ENCODE measurements at places on chromosomes 2 and 18.

- no peak for DNase-seq
Observed at GRCh38 chr2:126653761-126654160, 2.2 kb upstream of the GYPC start.

- no peak for DNase-seq
Observed at GRCh38 chr2:86254576-86255538, 55.6 kb downstream of the MRPL35 start.

DNA sequence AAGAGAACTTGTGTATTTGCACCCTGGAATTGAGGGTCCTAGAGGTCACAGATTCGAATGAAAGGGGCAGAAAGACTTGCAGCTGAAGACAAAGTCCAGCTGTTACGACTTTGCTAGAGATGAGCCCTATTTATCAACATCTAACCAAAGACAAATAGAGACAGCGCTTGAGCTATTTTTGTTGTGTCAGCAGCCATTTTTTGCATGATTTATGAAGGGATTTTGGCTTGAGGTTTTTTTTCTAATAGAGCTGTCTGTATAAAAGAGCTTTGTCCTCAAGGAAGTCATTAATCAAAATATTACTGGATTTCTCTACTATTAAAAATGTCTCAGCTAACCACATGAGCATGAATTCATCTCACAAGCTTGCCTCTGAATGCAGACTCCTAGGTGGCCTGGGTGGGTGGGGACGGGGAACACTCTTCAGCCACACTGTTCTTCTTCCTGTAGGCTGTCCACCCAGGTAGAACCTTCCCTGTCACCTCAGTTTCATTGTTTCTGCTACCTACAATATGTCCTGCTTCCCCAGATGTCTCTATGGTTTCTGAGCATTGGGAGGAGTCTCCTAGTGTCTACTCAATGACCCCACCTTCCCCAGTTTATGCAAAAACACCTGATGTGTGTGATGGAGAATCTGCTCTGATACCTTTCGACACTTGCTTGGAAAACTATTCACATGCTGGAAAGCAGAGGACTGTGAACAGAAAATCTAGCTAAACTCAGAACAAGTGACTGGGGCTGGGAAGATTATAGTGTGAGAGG lies 7.2 kb upstream of the CD226 start:
- DNase-seq, result no peak

DNA sequence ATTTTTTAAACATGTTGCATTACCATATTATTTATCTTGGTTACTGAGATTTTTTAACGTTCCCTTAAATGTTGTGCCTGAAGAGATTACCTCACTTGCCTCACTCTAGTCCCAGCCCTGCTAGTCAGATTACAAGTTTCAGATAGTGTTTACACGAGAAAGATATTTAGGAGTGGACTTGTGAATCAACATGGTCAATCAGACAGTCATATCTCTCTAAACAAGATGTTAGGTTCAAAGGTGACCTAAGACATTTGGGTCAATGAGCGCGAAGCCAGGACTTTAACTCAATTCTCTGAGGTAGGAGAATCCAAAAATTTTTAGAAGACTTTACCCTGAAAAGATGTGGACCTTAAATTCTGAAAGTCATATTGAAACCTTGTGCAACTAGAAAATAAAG lies 14.8 kb upstream of the CALCRL start:
- no peak for DNase-seq

- no peak for DNase-seq
Observed at GRCh38 chr2:68997401-68997800, 15.6 kb upstream of the ANTXR1 start.

DNA sequence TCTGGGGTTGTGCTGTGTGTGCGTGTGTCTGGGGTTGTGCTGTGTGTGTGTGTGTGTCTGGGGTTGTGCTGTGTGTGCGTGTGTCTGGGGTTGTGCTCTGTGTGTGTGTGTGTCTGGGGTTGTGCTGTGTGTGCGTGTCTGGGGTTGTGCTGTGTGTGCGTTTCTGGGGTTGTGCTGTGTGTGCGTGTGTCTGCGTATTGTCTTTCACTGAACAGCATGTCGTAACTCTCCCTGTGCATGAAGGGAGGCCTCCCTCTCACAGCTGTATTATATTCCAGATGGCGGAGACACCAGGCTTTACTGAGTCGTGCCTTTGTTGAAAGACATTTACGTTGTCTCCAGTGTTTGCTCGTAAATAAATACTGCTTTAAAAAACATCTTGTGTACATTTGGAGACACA lies 5.9 kb downstream of the ACKR3 start:
- DNase-seq, result no peak

- DNase-seq, result peak; percentile 86
Observed at GRCh38 chr2:172427256-172427989, at the start of gene ITGA6. Gene ITGA6 (plus strand): TSS chr2:172427586.

GRCh38 chr2:84959095-84959565 lies 11.8 kb upstream of the KCMF1 start:
- DNase-seq, result peak; percentile 42

GRCh38 chr2:149745396-149746230 lies 158.0 kb upstream of the MMADHC start:
- DNase-seq, result no peak

DNA sequence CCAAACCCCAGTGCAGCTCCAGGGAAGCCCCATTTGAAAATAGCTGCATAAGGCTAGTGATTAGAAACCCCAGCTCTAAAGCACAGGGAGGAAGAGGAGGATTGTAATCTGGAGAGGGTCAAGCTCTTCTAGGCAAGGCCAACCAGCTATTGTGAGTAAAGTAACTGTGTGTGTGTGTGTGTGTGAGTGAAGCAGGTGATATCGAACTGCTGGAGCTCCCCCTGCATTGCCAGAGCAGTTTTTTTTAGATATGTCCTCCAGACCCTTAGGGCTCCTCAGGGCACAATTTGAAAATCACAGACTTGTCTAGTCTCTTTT lies 177.4 kb upstream of the NABP1 start:
- DNase-seq, result no peak

- no peak for DNase-seq
Observed at GRCh38 chr2:136067459-136067858, 50.5 kb downstream of the CXCR4 start.

DNA sequence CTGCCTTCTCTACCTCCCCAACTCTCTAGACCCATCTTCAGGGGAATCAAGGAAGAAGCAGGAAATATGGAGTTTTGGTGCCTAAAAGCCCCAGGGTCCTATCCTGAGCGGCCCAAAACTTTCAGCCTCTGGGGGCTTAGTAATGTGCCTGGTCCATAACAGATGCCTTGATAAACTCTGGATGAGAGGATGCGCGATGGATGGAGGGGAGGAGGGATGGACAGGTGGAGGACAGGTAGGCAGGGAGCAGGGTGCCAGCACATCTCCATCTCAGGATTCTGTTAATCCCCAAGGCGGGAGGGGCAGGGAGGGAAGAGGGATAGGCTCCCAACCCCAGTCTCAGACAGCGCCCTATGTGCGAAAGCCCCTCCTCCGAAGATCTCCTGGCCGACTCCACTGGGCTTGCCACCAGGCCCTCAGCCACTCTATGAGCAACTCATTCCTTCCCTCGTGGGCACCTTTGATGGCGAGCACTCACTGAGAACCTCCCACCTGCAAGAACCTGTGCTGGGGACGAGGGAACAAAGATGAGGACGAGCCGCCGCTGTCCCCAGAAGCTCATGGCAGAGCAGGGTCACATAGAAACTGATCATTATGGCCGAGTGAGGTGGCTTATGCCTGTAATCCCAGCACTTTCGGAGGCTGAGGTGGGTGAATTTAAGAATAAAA lies 23.1 kb downstream of the HS1BP3 start:
- no peak for DNase-seq

GRCh38 chr2:112272669-112273068 lies 2.7 kb upstream of the ZC3H6 start:
- DNase-seq, result no peak

- DNase-seq, result no peak
Observed at GRCh38 chr2:118987886-118988285, 45.9 kb downstream of the MARCO start.

- DNase-seq, result no peak
Observed at GRCh38 chr2:42957109-42957860, 164.9 kb upstream of the HAAO start.

DNA sequence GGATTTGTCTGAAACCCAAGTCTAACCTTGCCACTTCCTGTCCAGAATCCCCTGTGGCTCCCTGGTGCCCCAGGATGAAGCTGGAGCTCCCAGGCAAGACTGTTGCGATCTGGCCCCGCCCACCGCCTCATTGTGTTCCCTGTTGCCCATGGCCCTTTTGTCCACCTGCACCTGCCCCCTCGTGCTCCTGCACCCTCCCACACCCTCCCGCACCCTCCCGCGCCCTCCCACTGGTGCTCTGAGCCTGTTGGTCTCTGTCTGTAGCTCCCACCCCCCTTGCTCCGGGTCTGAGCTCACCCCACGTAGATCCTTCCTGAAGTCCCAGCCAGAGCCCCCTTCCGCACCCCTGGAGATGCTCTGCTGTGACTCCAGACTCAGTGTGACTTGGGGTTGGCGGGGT lies 244.4 kb downstream of the ATAD2B start:
- no peak for DNase-seq

DNA sequence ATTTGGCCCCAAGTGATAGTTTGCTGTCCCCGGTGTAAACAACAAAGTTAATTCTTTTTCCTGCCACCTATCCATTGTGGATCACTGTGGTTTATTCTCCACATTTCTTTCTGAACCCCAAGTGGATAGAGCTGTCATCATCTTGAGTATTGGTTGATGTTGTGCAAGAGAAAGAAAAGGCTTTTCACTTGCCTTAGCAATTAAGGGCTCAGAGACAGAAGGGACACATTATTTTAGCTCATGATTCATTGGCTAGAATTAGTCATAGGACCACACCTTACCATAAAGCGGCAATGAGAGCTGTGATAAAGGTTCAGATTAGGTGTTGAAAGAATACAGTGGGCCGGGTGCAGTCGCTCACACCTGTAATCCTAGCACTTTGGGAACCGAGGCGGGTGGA lies 442.1 kb upstream of the DCC start:
- DNase-seq, result no peak

DNA sequence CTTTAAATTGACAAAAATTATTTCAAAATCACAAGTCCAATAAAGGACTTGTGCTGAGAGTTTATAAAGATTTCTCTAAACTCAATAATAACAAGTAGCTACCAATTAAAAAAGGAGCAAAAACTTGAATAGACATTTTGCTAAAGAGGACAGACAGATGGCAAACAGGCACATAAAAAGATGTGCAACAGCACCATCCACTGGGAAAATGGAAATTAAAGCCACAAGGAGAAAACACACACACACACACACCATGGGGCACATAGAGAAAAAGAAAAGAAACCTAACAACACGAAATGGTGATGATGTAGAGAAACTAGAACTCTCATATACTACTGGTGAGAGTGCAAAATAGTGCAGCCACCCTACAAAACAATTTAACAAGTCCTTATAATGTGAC lies 12.6 kb upstream of the SLC9A4 start:
- DNase-seq, result no peak

- no peak for DNase-seq
Observed at GRCh38 chr2:199581935-199582360, 124.2 kb upstream of the SATB2 start.

- no peak for DNase-seq
Observed at GRCh38 chr2:66270247-66270646, 164.7 kb upstream of the MEIS1 start.

DNA sequence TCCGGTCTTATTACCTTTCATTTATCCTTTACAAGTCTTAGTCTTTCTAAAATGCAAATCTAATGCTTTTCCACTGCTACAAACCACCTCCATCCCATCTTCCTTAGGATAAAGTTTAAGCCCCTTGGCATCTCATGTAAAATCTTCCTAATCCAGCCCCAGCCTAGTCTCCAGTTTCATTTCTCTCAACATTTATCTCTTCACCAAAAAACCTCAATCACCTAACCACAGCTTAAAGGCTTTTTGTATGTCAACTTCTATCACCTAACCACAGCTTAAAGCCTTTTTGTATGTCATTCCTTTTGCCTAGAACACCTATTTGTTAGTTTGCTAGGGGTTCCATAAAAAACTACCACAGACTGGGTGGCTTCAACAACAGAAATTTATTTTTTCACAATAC lies 4.2 kb downstream of the TRAK2 start:
- no peak for DNase-seq

GRCh38 chr18:24181806-24182205 lies 42.9 kb downstream of the CABYR start:
- no peak for DNase-seq

GRCh38 chr2:167293943-167294775 lies 405.9 kb downstream of the XIRP2 start:
- no peak for DNase-seq

- peak; percentile 84 for DNase-seq
Observed at GRCh38 chr2:223993634-223994232, 36.5 kb downstream of the MRPL44 start.

DNA sequence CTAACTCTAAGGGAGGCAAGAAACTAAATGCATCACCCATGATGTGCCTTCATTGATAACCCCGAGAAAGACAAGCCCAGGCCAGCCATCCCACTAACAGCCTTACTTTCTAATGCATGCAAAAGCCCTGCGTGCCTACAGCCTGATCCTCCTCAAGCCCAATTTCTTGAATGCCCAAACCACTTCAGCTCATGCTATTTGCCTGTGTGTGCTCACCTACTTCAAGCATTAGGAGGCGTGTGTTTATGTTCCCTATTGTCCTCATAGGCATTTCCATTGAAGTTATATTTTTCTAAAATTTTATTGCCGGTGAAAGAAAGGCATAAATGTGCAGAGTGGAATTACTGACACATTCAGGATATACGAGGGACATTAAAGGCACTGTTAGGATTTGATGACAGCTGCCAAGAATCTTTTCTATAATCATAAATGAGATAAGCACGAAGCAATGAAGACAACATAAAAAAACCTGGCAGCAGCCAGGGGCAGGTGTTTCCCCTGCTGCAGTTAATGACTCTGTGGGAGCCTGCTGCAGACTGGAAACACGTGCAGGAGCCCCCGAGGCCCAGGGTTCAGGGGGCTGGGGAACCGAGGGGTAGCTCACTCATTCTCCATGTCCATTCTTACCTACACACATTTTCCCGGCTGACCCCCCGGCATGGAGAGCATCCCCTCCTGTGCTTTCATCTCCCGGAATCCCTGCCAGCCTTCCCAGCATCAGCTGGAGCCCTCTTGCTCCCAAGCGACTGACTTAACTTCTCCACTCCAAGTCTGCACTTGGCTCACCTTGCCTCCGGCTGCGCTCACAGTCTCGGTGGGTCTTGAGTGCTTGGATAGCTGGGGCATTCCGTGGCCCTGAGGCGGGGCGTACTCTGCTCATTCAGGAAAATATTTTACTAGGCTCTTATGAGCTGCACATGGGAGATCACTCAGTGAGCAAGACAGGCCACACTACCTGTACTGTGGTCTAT lies 292.3 kb upstream of the SIX2 start:
- no peak for DNase-seq

Measured in suppressor macrophage (primary cell).